Natural killer cell treated with Interleukin-12 subunit alpha and Interleukin-12 subunit beta and Interleukin-15 and Interleukin-18, amount 100 ng/mL, for 72 hours (primary cell): ENCODE measurements at places on chromosomes 11 and 22. TPM values are rescaled to one million over a fixed set of nuclear protein-coding genes. Genes with fewer than 3 reads are reported as not detected.

DNA sequence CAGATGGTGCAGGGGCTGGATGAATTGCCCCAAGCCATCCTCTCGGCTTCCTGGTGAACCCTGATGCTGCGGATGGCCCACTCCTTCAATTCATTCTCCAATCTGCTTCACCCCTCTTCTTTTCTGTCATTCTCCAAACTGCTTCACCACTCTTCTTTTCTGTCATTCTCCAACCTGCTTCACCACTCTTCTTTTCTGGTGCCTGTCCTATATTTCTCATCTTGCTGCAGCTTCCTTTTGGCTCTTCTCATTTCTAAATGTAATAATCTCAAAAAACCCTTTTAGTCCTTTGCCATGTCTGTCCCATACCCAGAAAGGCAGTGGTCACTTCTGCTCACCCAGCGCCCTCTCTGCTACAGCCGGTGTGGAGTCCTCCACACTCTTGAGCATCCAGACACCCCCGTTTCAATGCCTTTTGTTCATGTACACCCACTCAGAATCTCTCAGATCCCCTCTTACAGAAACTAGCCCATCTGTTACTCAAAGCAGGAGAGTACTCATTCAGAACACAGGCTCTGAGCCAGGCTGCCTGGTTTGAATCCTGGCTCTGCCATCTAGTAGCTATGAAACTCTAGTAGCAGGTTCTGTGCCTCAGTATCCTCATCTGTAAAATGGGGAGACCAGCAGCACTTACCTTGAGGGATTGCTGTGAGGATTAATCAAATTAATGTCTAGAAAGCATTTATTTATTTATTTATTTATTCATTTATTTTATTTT, 14.9 kb downstream of the SERPIND1 start:
- no peak for DNase-seq

Gene BMAL1
- total RNA-seq, result 82.1 TPM

Gene APOA4
- not detected for total RNA-seq

DNA sequence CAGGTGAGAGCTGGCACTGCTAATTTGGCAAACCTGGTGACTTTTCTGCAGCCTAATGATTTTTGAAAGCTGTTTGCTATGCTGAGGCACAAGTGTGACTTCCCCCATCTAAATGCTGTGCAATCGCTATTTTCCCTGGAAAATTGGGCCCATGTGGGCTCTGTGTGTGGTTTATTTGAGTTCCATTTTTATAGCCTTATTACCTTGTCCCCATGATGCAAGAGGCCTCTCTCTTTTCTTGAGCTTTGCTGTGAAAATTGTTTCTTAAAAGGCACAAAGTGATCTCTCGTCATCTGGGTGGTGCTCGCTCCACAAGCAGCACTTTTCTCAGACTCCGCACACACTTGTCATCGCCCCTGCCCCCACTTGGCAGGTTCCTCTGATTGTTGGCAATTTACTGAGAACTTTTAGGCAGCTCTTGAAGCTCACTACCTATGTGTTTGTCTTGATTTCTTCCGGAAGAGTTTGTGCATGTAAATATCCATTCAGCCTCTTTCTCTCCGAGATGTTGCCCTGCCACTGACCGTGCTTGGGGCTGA, 24.9 kb downstream of the BMAL1 start:
- DNase-seq, result no peak

DNA sequence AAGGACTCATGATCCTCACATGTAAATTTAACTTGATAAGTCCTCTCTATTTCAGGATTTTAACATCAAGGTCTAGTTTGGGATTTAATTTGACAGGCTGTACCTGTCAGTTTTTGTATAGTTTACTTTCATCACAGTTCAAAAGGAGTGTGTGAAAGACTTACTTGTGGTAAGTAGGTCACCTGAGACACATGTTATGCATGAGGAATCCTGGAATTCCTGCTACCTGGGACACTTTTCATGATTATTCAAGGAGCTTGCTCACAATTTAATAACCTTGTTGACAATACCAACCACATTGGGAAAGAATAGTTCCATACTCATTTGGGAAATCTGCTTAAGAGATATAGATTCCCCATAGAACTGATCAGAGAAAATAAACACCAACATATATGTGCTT, 15.8 kb upstream of the SLC36A4 start:
- no peak for DNase-seq
